Astrocyte (in vitro differentiated cells and primary cell): ENCODE measurements at places on chromosomes 2 and 18. TPM values are rescaled to one million over a fixed set of nuclear protein-coding genes. Genes with fewer than 3 reads are reported as not detected.
A peak's percentile ranks its signal among the peaks of the same experiment; 100 is the strongest.

DNA sequence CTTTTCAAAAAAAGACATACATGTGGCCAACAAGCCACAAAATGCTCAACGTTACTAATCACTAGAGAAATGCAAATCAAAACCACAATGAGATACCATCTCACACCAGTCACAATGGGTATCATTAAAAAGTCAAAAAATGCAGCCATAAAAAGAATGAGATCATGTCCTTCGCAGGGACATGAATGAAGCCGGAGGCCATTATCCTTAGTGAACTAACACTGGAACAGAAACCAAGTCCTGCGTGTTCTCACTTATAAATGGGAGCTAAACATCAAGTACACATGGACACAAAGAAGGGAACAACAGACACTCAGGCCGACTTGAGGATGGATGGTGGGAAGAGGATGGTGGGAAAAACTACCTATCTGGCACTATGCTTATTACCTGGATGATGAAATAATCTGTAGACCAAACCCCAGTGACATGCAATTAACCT, 17.8 kb upstream of the ATL2 start:
- DNase-seq, result peak; percentile 83
- no peaks in the 10 kb centered on the region for H3K36me3 ChIP-seq
- H3K27ac ChIP-seq, result peak overlapping the region; percentile 54
- H3K4me1 ChIP-seq, result peaks cover 6% of the 10 kb centered on the region
- peaks cover 20% of the 10 kb centered on the region for H3K27me3 ChIP-seq

GRCh38 chr2:54962511-54962910, 87.7 kb downstream of the RTN4 start:
- no peak for DNase-seq
- H3K27me3 ChIP-seq, result no peaks in the 10 kb centered on the region
- no peaks in the 10 kb centered on the region for H3K36me3 ChIP-seq
- H3K27ac ChIP-seq, result no peak overlapping the region
- no peaks in the 10 kb centered on the region for H3K4me1 ChIP-seq

POTEI gene
- total RNA-seq, result 0.32 and 0.50 TPM in 2 replicates

CCDC74A gene
- total RNA-seq, result 6.5 and 7.2 TPM in 2 replicates
